ENCODE measurements at places on chromosomes 3 and 15. TPM values are rescaled to one million over a fixed set of nuclear protein-coding genes. Genes with fewer than 3 reads are reported as not detected.

DNA sequence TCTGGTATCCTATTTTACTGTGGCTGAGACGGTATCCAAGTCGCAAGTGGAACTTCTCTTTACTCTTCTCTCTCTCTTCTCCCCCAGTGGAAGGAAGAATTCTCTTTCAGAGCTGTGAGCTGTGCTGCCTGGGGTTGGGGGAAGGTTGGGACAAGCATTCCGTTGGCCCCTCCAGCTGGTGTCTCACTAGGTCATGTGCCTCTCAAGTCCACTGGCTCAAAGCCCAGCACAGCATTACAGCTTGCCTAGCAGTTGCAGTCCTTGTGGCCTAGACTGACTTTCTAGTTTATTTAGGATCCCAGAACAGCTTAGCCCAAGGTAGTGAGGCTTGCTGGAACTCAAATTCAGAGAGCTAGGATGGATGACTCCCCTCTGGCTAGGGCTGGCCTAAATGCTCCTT lies 76.1 kb upstream of the SPATA16 start:
- no peak for DNase-seq

The ADGRG7 gene
- total RNA-seq: not detected

DNA sequence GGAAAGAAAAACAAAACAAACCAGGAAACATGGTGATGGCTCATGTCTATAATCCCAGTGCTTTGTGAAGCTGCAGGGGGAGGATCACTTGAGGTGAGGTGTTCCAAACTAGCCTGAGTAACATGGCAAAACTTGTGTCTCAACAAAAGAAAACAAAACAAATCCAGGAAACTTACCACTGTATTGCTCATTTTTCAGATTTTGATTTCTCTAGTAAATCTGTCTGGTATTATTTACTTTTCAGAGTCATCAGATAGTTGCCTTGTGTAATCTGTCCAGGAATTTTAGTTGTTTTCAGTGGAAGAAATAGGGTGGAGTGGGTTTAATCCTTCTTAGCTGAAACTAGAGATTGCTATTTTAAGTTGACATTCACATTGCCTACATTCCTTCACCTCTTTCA lies 91.8 kb upstream of the ALCAM start:
- DNase-seq: no peak

DNA sequence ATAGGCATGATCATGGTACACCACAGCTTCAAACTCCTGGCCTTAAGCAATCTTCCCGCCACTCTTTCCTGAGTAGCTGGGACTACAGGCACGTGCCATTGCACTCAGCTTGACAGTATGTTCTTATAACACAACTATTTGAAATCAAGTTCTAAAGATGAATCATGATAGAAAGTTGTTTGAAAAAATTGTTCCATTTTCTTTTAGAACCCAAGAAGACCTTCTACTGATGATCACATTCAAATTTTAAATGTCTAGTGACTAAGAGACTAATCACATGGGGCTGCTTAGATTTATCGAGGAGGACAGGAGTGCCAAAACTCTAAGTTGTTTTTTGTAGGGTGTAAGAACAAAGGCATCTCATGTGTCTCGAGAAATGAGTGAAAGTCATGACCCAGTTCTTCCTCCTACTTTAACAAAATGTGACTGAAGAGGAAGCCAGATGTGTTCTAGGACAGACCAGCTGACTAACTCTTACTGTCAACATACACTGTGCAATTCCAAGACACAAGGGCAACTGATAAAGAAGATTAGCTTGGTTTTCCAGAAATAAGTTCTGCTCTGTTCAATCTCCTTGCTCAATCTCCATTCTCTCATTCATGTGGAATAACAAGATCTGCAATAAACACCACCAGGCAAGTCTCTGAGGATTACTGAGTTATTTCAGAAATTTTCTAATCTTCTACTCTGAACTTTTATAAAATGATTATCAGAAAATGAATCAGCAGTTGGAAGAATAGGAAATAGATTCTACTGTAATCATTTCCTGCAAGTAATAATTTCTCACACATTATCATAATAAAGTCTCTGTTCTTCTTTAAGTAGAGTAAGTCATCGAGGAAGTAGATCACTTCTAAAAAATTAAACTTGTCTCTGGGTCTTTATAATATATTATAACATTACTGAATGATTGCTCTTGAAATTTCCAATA lies 122.6 kb upstream of the CCNL1 start:
- DNase-seq: no peak

GRCh38 chr15:80790236-80790635 lies 11.1 kb downstream of the CEMIP start:
- no peak for DNase-seq

- DNase-seq: no peak
These were observed 28.9 kb downstream of the CFAP91 start for GRCh38 chr3:119731560-119732343.

The ABHD10 gene
- 39.4 TPM for total RNA-seq

GRCh38 chr3:170726976-170727661 lies 141.2 kb upstream of the SLC7A14 start:
- DNase-seq: no peak

DNA sequence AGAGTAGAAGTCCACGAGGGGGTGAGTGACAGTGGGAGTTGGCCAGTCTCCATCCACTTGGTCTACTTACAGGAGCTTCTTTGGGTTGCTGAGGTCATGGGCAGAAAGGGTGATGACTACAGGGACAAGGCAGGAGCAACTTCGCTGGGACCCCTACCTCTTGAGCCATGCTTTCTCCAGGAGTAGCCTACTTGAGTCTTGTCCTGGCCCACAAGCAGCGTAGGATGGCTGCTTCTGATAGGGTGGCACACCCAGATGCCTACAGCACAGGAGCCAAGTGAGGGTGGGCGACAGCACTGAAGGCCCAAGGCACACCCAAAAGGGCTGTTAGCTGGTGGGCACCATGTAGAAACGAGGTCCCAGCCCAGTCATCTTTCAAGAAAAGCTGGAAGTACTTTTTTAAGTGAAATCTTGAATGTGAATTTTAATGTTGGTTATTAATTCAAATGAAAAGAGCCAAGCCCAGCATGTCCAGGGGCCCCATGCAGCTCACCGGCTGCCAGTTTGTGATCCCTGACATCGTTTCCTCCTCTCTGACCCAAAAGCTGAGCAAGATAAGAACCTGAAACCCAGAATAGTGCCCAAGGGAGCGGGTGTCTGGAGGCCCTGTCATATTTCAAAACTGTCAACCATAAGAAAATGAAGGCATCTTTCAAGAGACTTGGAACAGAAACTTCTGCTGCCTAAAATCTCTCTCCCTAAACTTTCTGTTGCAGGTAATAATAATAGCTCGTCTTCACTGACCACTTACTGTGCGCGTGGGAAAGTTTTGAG lies 2.2 kb upstream of the CPEB1 start:
- DNase-seq: no peak

- no peak for DNase-seq
These were observed 89.5 kb upstream of the UMPS start for GRCh38 chr3:124640635-124641306.

The EHD4 gene
- 8.4 TPM for total RNA-seq

GRCh38 chr3:195302431-195302830 lies 31.5 kb upstream of the XXYLT1 start:
- DNase-seq: no peak

- DNase-seq: peak; percentile 46
These were observed 462 bp downstream of the IGDCC3 start for GRCh38 chr15:65377105-65377975.
